ENCODE measurements at places on chromosomes 13 and 19.

DNA sequence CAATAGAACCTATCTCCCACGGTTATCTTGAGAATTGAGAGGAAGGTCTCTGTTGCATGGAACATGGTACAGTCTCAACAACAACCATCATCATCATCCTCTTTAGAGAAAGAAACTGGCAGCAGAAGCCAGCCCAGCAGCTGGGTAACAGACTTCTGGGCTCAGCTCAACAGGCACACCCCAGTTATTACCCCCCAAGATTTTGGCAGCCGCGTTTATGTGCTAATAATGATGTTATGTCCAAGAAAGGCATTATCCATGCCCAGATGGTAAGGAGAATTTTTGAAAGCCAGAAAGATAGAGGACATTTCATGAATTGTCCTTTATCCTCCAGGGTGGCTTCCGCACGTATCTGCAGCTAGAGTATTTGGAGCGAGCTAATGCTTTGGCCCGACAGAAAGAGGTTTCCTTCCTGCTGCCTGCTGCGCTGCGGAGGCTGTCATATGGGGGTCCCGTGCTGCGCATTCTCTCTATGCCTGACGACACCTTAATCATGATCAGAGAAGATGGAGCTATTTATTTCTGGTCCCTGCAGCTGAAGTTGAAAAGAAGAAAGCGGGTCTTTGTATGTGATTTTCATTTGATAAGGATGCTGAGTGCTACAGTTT lies 89.9 kb downstream of the TEX26 start:
- no peak for DNase-seq

- no peak for DNase-seq
Observed at GRCh38 chr19:32580353-32580900, 563 bp upstream of the PDCD5 start.

DNA sequence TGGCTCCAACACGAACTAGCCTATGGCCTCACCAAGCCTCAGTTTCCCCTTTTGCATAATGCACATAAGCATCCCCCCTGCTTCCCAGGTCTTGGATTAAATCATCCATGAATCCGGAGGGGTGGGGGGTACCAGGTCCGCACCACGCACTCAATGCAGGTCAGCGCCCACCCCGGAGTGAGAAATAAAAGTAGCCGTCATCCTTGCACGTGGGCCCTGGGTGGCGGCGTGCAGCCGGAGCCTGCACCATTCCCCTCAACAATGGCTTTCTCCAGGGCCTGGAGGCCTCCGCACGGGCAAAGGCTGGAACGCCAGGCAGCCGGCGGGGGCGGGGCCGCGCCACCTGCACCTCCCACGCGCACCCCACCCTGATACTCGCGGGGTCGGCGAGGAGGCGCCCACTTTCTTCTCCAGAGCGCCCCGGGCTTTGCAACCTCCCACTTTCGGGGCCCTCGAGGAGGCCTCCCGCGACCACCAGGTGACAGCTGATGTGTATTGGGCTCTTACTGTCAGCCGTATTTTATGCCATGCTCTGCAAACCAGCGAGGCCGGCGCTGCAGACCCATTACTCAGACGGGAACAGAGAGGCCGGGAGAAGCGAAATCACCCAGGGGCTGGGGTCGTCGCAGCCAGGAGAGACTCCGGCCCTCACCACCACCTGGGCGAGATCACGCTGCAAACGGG lies 767 bp upstream of the GADD45B start:
- peak; percentile 65 for DNase-seq

GRCh38 chr13:34207334-34207733 lies 389.4 kb downstream of the RFC3 start:
- DNase-seq: no peak

DNA sequence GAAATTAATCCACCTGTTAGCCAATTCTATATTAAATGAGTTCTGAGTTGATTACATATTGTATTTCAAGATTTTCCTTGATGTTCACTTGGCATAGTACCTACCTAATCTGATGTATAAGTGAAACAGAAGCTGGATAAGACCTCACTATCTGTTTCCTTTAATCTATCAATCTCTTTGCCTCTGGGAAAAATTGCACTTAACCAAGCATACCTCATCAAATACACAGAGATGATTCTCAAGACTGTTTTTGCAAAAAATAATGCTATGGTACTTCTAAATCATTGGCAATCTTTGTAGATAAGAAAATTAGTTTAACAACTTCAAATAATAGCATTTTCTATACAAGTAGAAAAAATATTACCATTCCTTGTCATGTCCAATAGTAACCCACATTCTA lies 55.2 kb downstream of the SERPINE3 start:
- no peak for DNase-seq

DNA sequence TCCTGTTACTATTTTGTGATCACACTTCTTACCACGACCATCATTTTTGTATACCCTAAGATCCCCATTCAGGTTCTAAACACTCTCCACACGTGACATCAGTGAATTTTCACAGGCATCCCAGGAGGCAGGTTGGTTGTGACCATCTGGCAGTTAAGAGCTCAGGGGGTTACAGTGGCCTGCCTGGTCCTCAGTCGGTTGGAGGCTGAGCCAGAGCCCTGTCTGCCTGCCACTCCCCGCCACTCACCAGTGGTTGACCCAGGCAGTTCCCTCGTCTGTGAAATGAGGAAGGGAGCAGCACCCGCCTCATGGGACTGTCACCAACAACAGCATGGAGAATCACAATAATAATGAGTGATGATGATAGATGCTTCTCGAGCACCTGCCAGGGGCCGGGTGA lies 36.4 kb upstream of the EHD2 start:
- DNase-seq: no peak

GRCh38 chr13:80437231-80437630 lies 96.3 kb upstream of the SPRY2 start:
- no peak for DNase-seq

GRCh38 chr13:88925954-88926353 lies 1254.8 kb downstream of the SLITRK5 start:
- no peak for DNase-seq

DNA sequence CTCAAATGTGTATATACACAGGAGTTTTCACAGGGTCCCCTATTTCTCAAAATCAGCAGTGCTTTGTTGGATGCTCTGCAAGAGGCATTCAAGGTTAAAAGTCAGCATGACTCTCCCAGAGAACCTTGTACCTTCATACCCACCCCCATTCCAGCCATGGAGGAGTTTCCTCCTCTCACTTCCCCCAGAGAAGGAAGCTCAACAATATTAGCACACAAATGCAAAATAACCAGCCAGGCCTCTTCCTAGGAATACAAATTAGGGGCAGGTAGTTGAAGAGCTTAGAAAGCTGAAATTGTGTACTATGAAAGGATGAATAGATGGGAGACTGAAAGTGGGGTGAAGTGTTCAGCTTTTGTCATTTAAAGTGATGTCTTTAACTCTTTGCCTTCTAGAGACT lies 43.8 kb downstream of the SPRY2 start:
- DNase-seq: no peak

- DNase-seq: no peak
Observed at GRCh38 chr13:41897126-41897525, 63.8 kb downstream of the VWA8 start.

DNA sequence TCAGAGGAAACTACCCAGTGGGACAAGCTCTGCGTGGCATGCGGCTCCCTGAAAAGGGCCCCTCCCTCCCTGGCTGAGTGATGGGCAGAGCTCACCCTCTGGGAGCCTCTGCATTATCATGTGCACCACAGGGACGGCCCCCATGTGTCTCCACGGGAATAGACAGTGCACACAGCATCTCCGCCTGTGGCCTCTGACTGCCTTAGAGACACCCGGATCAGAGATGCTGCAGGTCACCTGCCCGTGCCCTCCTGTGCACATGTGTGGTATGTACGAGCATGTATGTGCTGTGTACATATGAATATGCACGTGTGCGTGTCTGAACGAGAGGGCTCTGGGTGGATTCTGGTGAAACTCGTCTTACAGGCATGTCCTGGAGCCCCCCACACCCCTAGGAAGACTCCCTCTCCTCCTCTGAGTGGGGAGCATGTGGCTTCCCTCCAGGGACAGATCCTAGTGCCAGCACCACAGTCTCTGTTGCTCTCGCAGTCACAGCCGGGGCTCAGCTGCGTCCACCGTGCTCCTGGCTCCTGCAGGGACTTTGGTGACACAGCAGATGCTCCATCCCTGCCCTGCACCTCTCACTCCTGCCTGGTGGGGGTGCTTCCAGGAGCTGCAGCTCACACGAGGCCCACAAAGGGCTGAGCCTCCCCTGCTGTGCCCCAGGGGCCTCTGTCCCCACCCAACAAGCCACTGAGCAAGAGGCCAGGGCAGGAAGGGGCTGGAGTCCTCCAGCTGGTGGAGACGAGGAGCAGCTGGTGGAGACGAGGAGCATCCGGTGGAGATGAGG lies 19.6 kb downstream of the C13orf46 start:
- DNase-seq: no peak

GRCh38 chr19:49840736-49841249 lies 10.2 kb upstream of the PTOV1 start:
- no peak for DNase-seq

- peak; percentile 70 for DNase-seq
Observed at GRCh38 chr19:50922317-50922853, 11.2 kb upstream of the KLK4 start.

GRCh38 chr13:113184568-113185440 lies 23.7 kb downstream of the PCID2 start:
- DNase-seq: no peak

- no peak for DNase-seq
Observed at GRCh38 chr19:49764341-49764740, 1.2 kb upstream of the TSKS start.

- DNase-seq: no peak
Observed at GRCh38 chr19:13841086-13841961, 35.6 kb upstream of the NANOS3 start.

GRCh38 chr19:39934584-39935363 lies at the start of gene FCGBP:
TSS of gene FCGBP (minus strand) at chr19:39934634.
- DNase-seq: peak; percentile 19

GRCh38 chr19:49468746-49469447 lies 5.1 kb upstream of the FLT3LG start:
- DNase-seq: peak; percentile 75

- no peak for DNase-seq
Observed at GRCh38 chr13:85512421-85512820, 286.8 kb downstream of the SLITRK6 start.

DNA sequence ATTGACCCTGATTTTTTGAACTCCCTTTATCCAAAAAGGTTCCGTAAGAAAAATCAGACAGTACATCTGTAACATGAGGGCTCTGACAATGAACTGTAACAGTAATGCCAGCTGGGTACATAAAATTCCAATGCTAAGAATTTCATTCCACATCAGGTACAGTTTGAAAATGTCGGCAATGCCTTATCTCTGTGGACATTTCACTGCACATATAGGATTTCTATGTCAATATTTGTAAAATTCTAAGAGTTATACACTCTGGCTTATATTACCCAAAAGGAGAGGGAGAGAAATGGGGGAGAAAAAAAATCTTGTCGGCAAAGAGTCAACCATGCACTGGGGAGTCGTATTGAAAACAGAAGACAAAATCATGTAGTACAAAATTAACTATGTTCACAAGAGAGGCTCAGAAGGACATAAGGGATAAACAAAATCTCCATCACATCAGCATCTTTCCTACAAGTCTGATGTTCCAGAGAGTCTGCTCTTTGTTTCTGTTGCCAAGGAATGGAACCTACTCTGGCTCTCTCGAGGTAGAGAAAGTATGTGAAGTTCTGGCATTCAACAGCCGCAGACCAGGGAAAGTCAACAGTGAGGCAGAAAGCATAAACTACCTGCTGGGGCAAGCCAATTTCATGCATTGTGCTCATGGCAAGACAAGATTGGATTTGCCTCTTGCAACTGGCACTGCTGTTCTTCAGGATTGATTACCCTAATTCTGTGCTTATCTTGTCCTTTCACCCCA lies 72.4 kb downstream of the STARD13 start:
- DNase-seq: no peak

- no peak for DNase-seq
Observed at GRCh38 chr19:41219924-41220567, 1.0 kb downstream of the AXL start.

DNA sequence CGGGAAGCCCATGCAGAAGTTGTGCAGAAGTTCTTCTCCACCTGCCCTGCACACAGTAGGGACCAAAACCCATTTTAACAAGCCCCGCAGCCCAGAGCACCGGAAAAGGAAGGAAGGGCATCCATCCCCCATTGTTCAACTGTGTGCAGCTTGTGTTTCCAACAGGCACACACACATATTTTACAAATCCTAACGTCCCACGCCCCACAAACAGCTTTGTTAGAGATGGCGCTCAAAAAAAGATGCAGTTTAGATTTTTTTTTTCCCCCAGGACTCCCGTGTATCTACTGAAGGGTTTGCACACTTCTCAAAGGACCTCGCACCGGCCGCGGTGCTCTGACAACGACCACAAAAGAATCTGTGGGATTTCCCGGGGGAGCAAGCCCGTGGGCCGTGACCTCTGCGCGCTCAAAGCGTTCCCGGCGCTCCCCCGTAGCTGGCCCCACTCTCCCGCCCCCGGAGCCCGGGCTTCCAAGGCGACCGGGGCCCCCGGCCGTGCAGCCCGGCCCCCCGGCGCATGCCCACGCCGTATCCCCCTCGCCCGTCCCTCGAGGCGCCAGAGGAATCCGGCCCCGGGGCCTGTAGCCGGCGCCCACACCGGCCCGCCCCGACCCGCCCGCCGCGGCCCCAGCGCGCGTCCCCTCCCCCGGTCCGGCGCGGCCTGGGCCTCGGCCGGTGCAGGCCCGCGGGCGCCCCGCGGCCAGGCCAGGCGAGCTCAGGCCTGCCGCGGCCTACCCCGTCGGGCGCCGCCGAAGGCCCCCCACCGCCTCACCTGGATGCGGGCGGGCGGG lies 523 bp downstream of the ELAVL1 start:
- DNase-seq: peak; percentile 38

GRCh38 chr19:54462655-54463530 lies 685 bp downstream of the LENG9 start:
- peak; percentile 67 for DNase-seq

DNA sequence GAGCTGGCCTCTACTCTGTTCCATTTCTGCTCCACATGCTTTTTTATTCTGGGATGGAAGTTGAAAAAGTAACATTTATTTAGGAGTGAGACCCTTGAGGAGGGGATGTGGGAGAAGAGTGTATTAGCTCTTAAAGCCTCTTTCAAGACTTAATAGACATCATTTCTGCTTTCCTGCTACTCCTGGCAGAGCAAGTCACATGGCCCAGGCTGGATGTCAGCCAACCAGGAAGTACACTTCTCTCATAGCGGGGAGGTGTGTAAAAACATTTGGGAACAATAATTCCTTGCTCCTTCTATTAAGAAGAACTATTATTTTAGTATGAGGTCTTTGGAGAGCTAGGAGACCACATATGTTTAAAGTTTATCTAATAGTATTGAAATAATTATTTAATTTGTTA lies 40.6 kb upstream of the FAM216B start:
- DNase-seq: no peak

- no peak for DNase-seq
Observed at GRCh38 chr13:108409730-108410129, 140.2 kb downstream of the TNFSF13B start.

DNA sequence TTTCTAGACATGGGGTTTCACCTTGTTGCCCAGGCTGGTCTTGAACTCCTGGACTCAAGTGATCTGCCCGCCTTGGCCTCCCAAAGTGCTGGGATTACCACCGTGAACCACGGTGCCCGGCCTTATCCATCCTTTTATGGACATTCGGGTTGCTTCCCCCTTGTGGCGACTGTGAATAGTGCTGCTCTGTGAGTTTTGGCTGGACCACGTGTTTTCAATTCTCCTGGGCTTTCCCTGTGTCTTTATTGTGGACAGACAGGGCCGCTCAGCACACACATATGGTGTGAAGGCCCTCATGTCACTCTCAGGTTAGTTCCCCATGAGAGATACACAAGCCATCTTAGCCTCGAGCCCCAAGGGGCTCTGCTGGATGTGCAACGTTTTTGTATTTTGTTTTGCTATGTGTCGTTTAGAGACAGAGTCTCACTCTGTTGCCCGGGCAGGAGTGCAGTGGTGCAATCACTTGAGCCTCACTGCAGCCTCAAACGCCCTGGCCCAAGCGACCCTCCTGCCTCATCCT lies 40.5 kb downstream of the MAU2 start:
- DNase-seq: peak; percentile 73

Measured in activated CD4-positive, CD25-positive, alpha-beta regulatory T cell treated with anti-CD3 and anti-CD28 coated beads, Interleukin-2, amount 50 U/mL, for 72 hours (primary cell).